Panc1 (cell line): ENCODE measurements at places on chromosomes 16 and 17. TPM values are rescaled to one million over a fixed set of nuclear protein-coding genes. Genes with fewer than 3 reads are reported as not detected.

GRCh38 chr16:35325936-35326335 lies 1866.5 kb downstream of the TP53TG3F start:
- DNase-seq = no peak
- no peaks in the 10 kb centered on the region for H3K36me3 ChIP-seq
- no peaks in the 10 kb centered on the region for H3K4me1 ChIP-seq
- H3K27ac ChIP-seq = no peak overlapping the region
- H3K4me3 ChIP-seq = no peak overlapping the region

DNA sequence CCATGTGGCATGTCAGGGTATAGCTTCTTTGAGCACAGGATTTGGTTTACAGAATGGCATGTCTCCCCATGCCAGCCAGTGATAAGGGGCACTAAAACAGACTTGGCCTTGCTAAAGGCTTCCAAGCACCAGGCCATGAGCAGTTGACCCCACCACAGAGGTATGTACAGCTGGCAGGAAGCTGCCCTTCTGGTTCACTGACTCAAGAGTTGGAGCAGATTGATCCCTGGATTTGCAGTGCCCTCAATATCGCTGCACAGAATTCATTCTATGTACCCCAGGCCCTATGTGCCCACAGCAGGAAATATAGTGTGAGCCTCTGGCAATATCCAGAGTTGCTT lies 24.3 kb downstream of the HLF start:
- no peaks in the 10 kb centered on the region for H3K36me3 ChIP-seq
- no peaks in the 10 kb centered on the region for H3K4me1 ChIP-seq
- DNase-seq = no peak
- peaks cover 4% of the 10 kb centered on the region for H3K27me3 ChIP-seq
- no peak overlapping the region for H3K4me3 ChIP-seq
- H3K27ac ChIP-seq = no peak overlapping the region

DNA sequence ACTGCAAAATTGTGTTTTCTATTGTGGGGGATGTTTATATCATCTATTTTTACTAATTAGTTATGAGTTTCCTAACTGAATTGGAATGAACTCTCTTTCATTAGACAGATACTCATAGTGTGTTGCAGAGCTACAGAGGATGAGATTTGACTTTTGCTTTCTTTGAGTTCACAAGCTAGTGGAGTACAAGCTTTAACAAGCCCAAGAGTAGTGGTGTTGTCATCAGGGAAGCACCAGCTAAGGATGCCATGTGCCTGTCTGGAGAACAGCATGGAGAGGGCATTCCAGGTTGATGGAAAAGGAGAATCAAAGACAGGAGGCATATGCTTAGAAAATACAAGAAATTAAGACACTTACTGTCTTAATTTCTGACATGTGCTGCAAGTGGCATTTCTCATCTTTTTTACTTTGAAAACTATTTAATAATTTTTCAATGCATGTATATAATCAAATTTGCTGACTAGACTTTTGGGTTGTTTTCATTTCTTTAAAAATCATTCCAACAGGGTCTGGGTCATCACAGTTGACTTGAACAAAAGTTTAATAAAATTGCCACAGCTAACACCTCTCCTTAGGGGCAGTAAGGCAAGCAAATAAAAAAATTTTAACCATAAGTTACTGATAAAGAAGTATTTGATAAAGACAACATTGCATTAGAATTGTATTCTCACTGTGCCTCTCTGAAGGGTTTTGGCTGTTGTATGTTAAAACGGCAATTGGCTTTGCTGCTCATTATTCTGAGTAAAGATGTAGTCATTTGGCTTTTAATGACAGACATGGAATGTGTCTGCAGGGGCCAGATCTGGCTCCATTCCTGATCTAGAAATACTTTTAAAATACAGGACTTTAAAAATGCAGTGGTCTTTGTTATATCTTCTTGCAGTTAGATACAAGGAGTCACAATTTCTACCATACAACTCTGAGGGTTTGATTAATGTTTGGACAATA lies 323.7 kb upstream of the CDH11 start:
- no peak overlapping the region for H3K27ac ChIP-seq
- no peak for DNase-seq
- H3K4me3 ChIP-seq = no peak overlapping the region
- no peaks in the 10 kb centered on the region for H3K36me3 ChIP-seq

DNA sequence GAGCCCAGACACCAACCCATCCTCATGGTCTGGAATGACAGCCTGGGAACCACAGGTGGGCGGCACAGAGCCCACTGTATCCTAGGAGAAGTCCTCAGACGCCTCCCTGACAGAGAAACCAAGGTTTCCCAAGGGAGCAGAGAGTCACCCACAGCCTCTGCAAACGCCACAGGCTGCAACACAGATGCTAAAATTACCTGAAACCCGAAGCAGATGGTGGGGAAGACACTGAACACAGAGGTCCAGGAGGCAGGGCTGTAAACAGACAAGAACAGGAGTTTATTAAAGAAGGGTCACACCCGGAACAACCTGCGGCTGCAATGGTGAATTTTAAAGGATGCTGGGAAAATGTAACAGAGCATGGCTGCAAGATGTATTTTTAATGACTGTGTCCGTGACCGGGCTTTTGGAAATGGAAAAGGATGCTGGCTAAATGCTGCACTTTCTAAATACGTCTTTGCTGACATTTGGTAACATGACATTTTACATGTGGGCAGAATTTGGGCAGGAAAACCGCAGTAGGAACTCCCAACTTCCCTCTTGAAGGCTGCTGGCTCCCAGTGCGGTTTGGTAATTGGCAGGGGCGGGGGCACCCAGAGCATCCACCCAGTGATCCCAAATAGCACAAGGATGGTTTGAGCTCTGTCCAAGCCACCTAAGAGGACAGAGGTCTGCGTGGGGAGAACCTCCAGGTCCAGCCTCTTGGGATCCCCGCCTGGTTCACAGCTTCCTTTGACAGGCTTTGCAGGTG lies 13.1 kb downstream of the SLC38A8 start:
- no peaks in the 10 kb centered on the region for H3K36me3 ChIP-seq
- no peak overlapping the region for H3K4me3 ChIP-seq
- H3K27me3 ChIP-seq = no peaks in the 10 kb centered on the region
- H3K27ac ChIP-seq = no peak overlapping the region
- no peaks in the 10 kb centered on the region for H3K4me1 ChIP-seq
- no peak for DNase-seq

DNA sequence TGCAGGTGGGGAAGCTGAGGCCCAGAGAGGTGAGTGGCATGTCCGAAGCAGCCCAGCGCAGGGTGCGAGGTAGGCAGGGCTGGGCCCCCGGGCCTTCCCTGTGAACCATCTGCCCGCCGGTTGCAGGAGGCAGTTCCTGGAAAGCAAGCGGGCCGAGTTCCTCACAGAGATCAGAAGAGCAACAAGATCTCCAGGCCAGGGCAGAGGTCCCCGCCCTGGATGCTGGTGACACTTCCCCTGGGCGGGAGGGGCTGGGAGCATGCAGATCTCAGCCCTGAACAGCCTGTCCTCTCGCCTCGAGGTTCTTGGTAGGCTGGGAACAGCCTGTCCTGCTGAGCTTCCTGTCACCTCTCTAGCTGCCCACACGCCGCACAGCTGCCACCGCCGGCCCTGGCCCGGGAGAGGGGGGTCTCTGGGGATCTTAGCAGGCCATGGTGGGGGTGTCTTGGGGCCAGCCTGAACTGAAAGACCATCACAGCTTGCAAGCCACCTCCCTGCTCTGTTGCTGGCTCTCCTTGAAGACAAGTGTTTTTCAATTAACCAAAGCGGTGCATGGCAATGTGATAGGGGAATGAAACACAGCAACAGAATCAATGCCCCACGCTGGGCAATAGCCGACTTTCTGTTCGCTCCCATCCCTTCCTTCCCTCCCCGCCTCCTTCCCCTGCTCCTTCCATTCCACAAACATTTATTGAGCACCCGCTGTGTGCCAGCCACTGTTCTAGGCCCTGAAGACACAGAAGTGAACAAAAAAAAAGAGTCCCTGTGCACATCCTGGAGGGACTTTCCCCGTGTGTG lies 31.7 kb downstream of the SOCS1 start:
- no peaks in the 10 kb centered on the region for H3K4me1 ChIP-seq
- DNase-seq = no peak
- no peaks in the 10 kb centered on the region for H3K27me3 ChIP-seq
- no peaks in the 10 kb centered on the region for H3K36me3 ChIP-seq

GRCh38 chr17:66260275-66260674 lies 31.1 kb upstream of the APOH start:
- no peak for DNase-seq
- no peak overlapping the region for H3K27ac ChIP-seq
- no peaks in the 10 kb centered on the region for H3K4me1 ChIP-seq
- H3K4me3 ChIP-seq = no peak overlapping the region
- H3K36me3 ChIP-seq = no peaks in the 10 kb centered on the region
- H3K27me3 ChIP-seq = no peaks in the 10 kb centered on the region

DNA sequence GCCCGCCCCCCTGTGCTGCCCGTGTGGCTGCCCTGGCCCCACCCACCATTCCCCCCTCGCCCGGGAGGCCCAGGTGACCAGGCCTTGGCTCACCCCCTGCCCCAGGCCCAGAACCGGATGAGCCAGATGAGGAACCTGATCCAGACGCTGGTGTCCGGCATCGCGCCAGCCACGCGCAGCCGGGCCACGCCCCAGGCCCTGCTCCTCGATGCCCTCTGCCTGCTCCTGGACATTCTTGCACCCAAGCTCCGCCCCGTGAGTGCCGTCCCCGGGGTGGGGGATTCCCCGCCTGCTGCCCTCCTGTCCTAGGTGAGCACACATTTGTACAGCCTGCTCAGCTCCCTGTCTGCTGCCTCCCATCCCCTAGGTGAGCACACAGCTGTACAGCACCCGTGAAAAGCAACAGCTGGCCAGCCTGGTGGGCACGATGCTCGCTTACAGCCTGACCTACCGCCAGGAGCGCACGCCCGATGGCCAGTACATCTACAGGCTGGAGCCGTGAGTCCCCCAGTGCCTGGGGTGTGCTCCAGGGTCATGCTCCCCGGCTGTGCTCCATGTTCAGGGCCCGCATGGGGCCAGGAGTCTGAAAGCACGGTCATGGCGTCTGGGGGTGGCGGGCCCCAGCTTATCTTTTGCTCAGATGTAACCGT lies 4.8 kb downstream of the GNG13 start:
- H3K27me3 ChIP-seq = no peaks in the 10 kb centered on the region
- no peak overlapping the region for H3K4me3 ChIP-seq
- DNase-seq = no peak
- H3K4me1 ChIP-seq = peaks cover 27% of the 10 kb centered on the region
- H3K36me3 ChIP-seq = peaks cover 3% of the 10 kb centered on the region; the same call in 1 of the 2 replicates

Gene TADA2A
- total RNA-seq = 11.4 TPM

Gene MCRIP1
- total RNA-seq = 115 TPM

Gene MYH8
- total RNA-seq = not detected

Gene FASN
- total RNA-seq = 956 TPM

- H3K4me3 ChIP-seq = no peak overlapping the region
- H3K27ac ChIP-seq = no peak overlapping the region
- DNase-seq = no peak
Measured at GRCh38 chr16:55059146-55059545, 128.5 kb downstream of the IRX5 start.

Gene HSD11B2
- total RNA-seq = 0.77 TPM

Gene CAVIN1
- total RNA-seq = 315 TPM

DNA sequence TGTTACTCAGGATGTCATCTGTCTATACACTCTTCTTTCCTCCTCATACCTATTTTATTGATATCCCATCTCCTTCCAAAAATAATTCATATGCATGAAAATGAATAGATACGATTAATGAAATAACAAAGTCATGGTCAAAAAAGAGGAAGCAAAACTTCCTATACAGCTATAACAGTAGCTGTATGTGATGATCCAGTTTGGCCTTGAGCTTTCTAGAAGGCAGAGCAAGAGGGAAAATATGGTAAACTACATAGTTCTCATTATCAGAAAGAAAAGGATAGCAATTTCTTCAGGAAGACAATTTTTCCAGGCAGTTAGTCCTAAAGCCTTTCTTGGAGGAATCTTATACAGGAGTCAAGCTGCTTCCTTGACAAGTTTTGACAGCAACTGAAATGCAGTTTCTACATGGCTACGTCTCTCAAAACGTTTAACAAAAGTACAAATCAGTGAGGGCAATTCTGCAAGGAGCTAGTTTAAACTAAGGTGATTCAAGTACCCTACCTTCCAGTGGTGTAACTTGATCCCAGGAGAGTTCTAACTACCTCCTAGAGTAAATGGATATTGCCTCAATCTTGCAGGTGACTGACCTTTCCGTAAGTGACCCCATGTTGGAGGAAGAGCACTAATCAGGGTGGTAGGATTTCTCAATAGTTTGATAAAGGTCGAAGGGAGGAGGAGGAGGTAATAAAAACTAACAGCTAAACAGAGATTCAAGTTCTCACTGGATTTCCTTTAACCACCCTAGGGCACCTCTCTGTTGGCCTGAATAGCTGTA lies 1.0 kb downstream of the SPAG5 start:
- peak overlapping the region; percentile 83 for H3K4me3 ChIP-seq
- peak overlapping the region; percentile 95 for H3K27ac ChIP-seq
- peaks cover 10% of the 10 kb centered on the region for H3K4me1 ChIP-seq

DNA sequence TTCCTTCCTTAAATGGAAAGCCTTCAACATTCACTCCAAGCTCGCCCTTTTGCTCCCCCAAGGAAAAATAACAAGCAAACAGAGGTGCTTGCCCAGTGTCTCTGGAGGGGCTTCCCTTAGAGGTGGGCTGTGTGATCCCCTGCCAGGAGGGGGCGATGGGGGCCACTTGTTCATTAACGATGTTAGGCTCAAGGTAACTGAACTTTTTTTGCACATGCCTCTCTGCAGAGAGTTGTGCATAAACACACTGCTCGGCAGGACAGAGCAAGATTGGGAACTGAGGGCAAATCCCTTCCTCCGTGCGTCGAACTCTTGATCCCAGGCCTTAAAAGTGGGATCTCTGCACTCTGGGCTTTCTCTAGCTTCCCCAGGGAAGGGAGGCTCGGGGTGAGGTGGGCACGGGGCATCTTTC lies 15.5 kb upstream of the NAGLU start:
- H3K27ac ChIP-seq = peak overlapping the region; percentile 97
- H3K4me1 ChIP-seq = peaks cover 64% of the 10 kb centered on the region
- no peak overlapping the region for H3K4me3 ChIP-seq
- H3K36me3 ChIP-seq = no peaks in the 10 kb centered on the region
- DNase-seq = no peak

Gene CDC6
- 66.3 TPM for total RNA-seq

- no peak overlapping the region for H3K4me3 ChIP-seq
- peaks cover 35% of the 10 kb centered on the region for H3K36me3 ChIP-seq
- H3K27ac ChIP-seq = no peak overlapping the region
- DNase-seq = no peak
- no peaks in the 10 kb centered on the region for H3K27me3 ChIP-seq
Measured at GRCh38 chr17:73210002-73210678, 17.3 kb downstream of the COG1 start.

GRCh38 chr16:24925163-24925562 lies 79.4 kb downstream of the SLC5A11 start:
- no peak for DNase-seq
- H3K36me3 ChIP-seq = no peaks in the 10 kb centered on the region
- H3K4me1 ChIP-seq = no peaks in the 10 kb centered on the region

Gene C17orf50
- not detected for total RNA-seq

- H3K4me3 ChIP-seq = no peak overlapping the region
- H3K27me3 ChIP-seq = no peaks in the 10 kb centered on the region
- H3K36me3 ChIP-seq = no peaks in the 10 kb centered on the region
Measured at GRCh38 chr17:67435122-67435521, 58.0 kb downstream of the PITPNC1 start.

- no peaks in the 10 kb centered on the region for H3K36me3 ChIP-seq
- DNase-seq = no peak
- H3K27ac ChIP-seq = no peak overlapping the region
- no peaks in the 10 kb centered on the region for H3K4me1 ChIP-seq
Measured at GRCh38 chr17:32958418-32958817, 30.5 kb downstream of the TMEM98 start.

GRCh38 chr17:66508896-66509844 lies 206.8 kb downstream of the PRKCA start:
- H3K27me3 ChIP-seq = no peaks in the 10 kb centered on the region
- peaks cover 41% of the 10 kb centered on the region for H3K4me1 ChIP-seq
- peak overlapping the region; percentile 83 for H3K27ac ChIP-seq
- no peaks in the 10 kb centered on the region for H3K36me3 ChIP-seq
- peak; percentile 60 for DNase-seq

- no peaks in the 10 kb centered on the region for H3K36me3 ChIP-seq
- H3K27ac ChIP-seq = no peak overlapping the region
- peaks cover 2% of the 10 kb centered on the region; the same call in 1 of the 2 replicates for H3K27me3 ChIP-seq
Measured at GRCh38 chr17:5667871-5668270, 83.6 kb upstream of the NLRP1 start.
